ENCODE measurements at places on chromosomes 2 and 18.

GRCh38 chr2:144020047-144020446 lies 499.9 kb downstream of the ZEB2 start:
- no peak for DNase-seq

- DNase-seq: no peak
Observed at GRCh38 chr18:12843420-12844350, 40.4 kb downstream of the PTPN2 start.

GRCh38 chr2:78568782-78569373 lies 456.6 kb upstream of the REG3G start:
- DNase-seq: no peak

- no peak for DNase-seq
Observed at GRCh38 chr2:10393640-10393982, 54.5 kb downstream of the ODC1 start.

- no peak for DNase-seq
Observed at GRCh38 chr2:240579771-240580614, 6.5 kb upstream of the CAPN10 start.

DNA sequence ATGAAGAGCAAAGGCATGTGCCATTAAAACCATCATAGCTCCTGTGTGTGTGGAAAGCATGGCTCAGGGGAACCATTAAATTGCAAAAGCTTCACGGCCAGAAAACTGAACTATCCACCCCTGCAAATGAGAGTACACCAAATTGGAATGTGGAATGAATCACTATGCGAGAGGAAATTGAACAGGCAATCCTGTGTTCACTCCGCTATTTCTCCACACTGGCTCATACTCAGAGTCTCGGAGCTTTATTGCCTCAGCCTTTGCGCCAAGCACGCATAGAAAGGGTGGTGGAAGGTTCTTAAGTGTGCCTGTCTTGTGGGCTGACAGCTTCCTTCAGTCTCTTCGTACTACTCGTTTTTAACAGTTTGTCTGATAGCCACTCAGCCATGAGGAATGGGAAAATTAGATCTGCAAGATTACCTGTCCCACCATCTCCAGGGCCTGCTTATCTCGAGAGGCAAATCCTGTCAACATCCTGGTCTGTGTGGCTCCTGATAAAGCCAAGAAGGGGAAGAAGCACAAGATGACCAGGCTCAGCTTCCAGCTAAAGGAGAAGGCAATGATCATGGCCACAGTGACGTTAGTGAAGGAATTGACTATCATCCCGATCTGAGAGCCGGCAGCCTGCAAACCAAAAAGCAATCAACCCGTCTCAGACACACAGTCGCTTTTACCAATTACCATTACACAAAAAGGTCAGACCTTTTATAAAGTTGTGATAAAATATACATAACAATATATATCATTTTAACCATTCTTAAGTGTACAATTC lies 34.9 kb downstream of the G6PC2 start:
- DNase-seq: no peak

GRCh38 chr2:56314796-56315195 lies 131.0 kb downstream of the CCDC85A start:
- no peak for DNase-seq

- no peak for DNase-seq
Observed at GRCh38 chr2:114076961-114077360, 187.1 kb downstream of the ACTR3 start.

DNA sequence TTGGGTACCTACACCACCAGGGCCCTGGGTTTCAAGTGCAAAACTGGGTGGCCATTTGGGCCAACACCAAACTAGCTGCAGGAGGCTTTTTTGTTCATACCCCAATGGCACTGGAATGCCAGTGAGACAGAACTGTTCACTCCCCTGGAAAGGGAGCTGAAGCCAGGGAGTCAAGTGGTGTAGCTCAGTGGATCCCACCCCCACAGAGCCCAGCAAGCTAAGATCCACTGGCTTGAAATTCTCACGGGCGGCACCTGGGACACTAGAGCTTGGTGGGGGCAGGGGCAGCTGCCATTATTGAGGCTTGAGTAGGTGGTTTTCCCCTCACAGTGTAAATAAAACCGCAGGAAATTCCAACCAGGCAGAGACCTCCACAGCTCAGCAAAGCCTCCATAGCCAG lies 46.0 kb upstream of the FAM110C start:
- no peak for DNase-seq

DNA sequence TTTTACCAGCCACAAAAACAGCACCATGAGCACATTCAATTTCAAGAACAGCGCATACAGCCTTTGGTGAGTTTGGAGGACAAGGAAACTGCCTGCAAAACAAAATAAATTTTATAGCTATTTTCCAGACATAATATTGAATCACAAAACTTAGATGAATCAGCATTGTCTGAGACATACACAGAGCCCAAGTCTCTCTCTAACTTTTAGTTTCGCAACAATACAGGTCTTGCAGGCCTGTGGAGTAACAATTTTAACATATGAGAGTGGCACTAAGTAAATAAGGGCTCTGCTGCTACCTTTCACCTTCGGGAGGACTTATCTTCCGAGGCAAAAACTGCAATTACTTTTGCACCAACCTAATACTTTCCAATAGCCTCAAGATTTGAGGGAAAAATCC lies 56.1 kb upstream of the PEX13 start:
- DNase-seq: peak; percentile 8

DNA sequence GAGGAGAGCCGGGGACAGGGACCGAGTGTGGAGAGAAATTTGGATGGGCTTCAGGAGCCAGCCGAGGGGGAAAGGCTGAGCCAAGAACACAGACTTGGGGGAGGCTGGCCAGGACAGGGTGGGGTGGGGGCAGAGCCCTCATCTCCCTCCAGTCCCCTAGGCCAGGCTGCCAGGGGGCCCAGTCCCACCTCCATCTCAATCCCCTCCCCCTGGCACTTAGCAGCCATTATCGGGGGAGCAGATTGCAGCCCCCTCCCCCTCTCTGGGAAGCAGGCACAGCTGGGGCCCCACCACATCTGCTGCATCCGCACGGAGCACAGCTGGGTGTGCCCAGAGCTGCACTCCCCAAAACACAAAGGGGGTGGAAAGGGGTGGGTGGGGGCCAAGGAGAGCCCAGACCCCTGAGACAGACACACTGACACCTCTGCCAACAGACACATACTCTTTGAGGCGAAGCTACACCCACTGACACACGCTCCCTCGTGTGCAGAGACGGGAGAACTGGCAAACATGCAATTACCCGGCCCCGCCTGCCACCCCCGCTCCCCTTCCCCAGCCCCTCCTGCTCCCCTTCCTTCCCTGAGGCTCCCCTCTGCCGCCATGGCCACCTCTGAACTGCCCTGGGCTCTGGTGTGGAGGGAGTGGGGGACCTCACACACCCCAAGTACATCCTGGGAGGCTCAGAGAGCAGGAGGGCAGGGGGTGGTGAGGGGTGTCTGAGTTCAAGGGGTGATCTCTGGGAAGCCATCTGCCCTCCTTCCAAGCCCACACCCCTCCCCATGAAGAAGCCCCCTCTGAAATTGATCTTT lies 5.1 kb upstream of the ASIC4 start:
- no peak for DNase-seq

DNA sequence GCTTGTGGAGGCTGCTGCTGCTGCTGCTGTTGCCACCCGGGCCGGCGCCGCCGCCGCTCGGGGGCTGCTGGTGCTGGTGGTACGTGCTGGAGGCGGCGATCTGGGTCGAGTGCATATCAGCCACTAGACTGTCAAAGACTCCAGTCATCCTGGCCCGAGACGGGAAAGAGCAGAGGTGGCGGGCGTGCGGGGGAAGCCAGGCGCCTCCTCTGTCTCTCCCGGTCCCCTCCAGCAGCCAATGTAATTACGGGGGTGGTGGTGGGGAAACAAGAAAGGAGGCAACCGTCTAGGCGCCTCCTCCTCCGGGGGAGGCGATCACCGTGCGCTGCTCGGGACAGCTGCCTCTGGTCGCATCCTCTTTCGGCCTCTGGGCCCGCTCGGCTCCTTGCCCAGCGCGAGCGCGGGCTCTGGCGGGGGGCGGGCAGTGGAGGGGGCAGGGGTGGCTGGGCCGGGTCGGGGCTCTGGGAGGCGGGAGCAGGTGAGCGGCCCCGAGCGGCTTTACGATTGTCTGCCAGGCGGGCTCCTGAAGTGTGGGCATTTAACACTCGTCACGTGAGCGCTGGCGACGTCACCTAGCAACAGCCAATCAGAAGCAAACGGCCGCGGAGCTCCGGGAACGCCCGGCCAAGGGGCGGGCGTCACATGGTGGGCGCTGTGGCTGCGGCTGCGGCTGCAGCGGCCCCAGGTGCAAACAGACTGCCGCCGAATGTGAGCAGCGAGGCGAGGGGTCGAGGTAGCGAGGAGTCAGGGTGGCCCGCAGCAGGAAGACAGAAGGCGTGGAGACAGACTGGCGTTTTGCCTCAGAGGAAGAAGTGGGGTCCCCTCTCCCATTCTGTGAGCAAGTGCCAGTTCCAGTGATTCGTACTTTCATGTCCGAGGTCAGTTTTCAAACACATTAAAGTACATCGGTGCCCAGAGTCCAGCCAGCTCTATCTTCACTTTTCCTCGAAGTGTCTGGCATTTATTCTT lies at the start of gene DLX2:
TSS of gene DLX2 (minus strand) at position 510 of the 969 bp plus-strand sequence. CDS start at position 148, 362 bp downstream.
- DNase-seq: no peak

DNA sequence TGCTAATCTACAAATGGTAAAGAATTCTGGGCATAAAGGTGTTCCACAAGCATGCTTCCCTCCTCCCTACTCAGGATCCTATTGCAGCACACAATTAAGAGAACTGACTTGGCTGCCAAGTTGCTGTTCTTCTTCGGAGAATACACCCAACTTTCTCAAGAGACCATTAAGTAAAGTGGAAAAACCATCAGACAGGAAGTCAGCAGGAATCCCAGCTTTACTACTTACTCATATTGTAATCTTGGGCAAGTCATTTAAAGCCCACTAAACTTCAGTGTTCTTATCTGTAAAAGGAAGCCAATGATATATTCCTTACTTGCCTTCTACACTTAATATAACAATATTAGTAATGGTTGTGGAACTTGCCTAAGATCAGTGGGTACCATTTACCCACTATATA lies 37.8 kb downstream of the PSTPIP2 start:
- no peak for DNase-seq

- no peak for DNase-seq
Observed at GRCh38 chr2:33907866-33908265, 308.8 kb upstream of the FAM98A start.

GRCh38 chr2:156481312-156481711 lies 45.1 kb downstream of the GPD2 start:
- DNase-seq: no peak

GRCh38 chr18:11857177-11857887 lies 6.1 kb downstream of the CHMP1B start:
- peak; percentile 80 for DNase-seq

DNA sequence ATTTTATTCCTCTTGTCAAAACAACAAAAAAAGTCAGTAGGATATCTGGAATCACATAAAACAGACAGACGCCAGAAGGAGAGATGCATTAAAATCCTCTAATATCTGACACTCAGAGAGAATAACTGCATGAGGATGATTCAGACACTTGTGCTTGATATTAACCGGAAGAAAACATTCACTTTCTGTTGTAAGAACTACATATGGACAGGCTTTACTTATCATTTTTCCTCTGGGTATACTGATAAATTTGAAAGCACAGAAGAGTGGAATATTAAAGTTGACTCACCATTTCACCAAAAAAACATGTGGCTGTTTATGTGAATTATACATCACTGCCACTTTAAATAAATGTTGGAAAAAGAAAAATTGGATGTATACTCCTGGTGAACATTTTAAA lies 589.1 kb upstream of the CDH2 start:
- no peak for DNase-seq

- no peak for DNase-seq
Observed at GRCh38 chr2:134976074-134976702, 57.6 kb downstream of the CCNT2 start.

- DNase-seq: no peak
Observed at GRCh38 chr18:2618009-2618408, 37.5 kb upstream of the SMCHD1 start.

DNA sequence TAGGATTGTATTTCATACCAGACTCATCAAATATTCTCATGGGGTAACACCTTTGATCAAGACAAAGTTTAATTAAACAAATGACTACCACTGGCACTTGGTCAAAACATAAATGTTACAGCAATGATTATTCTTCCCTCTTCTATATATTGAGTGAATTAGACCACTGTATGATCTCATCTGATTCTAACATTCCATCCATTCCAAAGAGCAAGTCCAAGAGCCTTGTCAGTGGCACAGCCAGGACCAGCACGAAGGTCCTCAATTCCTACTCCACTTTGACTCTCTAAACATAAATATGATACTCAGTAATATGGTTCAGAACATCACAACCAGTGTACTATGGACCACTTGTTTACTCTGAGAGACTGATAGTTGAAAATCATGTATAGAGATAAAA lies 86.4 kb downstream of the AP1S3 start:
- DNase-seq: no peak

DNA sequence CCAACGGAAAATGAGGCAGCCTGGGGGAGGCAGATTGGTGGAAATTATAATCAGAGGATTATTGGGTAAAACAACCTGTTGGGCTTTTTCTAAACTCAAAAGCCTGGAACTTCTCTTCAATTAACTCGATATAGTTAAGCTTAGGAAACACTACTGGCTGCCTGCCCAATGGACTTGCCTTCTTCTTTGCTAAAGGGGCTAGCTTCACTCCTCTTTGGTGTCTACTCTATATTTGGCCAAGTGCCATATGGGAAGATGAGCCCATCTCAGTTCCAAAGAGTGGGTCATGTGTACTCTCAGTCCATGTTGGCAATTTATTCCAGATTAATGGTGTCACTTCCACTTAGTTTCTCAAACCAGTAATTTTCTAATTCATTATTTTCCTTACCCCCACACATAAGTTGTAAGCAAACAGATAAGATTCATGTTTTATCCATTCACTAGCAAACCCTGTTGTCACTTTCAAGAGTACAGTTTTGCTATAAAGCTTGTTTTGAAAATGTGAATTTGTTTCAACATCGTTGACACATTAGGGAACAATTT lies 34.3 kb downstream of the DARS1 start:
- no peak for DNase-seq

GRCh38 chr2:175837046-175837445 lies 165.0 kb downstream of the LNPK start:
- DNase-seq: peak; percentile 75

- no peak for DNase-seq
Observed at GRCh38 chr2:181095486-181095885, 115.1 kb downstream of the UBE2E3 start.

DNA sequence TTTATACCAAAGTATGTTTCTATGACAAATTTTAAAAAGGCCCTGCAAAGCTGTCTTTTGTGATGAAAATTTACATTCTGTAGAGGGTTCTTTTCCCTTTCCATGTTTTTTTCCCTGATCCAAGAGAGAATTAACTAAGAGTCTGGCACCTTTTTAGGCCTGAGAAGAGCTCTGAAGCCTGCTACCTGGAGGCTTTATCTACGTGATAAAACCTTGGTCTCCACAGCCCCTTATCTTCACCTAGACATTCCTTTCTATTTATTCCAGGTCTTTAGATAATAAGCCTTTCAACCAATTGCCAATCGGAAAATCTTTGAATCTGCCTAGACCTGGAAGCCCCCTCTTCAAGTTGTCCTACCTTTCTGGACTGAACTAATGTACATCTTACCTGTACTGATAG lies 774.1 kb upstream of the LRRTM1 start:
- no peak for DNase-seq

GRCh38 chr2:38600921-38601455 lies 1.7 kb downstream of the HNRNPLL start:
- no peak for DNase-seq

- no peak for DNase-seq
Observed at GRCh38 chr2:239393388-239393940, 7.4 kb downstream of the HDAC4 start.

Measured in fibroblast of skin of left biceps (primary cell).